Smooth muscle cell of the brain vasculature (primary cell): ENCODE measurements at places on chromosomes 2 and 18.

- no peak for DNase-seq
Observed at GRCh38 chr2:12728221-12728777, 11.6 kb downstream of the TRIB2 start.

DNA sequence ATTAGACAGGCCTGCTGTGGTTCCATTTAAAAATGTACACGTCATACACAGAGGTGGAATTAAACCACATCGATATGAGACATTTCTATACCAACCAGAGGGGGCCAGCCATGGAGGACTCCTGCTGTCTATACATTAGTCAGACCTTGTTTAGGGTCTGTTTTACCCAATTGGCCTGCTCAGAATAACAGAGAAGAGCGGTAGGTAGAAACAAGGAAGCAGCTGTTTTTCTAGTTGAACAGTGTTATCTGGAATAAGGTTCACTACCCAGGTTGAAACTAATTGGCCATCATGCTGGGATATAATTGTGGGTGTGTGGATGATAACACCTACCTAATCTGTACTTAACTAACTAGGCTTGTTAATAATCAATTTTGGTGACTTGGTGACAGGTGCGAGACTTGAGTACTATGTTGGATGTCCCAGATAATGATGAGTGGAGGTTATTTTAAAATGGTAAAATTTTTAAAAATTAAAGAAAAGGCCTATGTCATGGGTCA, 47.5 kb downstream of the RHBDD1 start:
- no peak for DNase-seq

DNA sequence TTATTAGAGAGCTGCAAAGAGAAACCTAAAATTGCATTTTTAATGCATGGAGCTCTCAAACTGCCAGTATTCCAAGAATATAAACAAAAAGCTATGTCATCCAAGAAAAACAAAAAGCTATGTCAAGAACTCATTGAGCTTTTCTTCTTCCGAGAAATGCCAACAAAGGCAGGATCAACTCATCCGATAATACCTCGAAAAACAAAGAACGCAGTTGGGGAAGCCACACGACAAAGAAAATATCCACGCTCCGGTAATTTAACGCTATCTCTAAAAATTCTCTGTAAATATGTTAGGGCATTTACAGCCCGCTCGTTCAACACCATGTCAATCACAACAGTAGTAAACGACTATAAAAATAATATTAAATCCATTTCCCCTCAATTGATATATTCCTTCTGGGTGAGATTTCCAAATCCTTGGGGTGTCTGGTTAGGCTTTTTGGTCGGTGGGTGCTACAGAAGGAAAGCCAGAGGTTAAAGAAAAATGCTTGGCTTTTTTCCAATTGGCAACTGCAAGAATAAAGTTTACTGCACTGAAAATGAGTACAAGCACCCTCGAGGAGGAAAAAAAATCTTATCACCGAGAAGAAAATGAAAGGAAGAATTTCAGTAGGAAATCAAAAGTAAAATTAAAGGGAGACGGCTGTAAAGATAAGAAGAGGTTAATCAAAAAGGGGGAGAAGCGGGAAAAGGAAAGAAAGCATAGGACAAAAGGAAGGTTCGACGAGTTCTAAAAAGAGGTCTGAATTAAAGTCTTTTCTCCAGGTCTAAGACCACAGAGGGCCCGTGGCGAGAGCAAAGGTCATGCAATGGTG, 856 bp downstream of the TIA1 start:
- DNase-seq: peak; percentile 9

- no peak for DNase-seq
Observed at GRCh38 chr2:109374548-109375130, 239.1 kb downstream of the SEPTIN10 start.

- no peak for DNase-seq
Observed at GRCh38 chr2:161250864-161251436, 57.3 kb upstream of the PSMD14 start.

DNA sequence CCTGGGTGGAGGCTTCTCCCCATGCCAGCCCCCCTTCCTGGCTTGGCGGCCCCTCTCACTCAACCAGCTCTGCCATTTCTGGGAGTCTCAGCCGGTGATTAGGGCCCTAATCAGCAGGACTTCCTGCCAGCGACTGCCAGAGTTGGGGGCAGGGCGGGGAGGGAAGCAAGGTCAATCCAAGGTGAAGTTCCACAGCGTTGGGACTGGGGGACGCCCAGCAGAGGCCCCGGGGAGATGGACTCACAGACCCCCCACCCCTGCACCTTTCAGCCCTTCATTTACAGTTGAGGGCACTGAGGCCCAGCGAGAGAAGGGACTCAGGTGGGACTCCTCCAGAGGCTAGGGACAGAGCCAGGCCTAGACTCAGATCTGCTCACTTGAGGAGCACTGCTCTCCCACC, 65.3 kb downstream of the TNS1 start:
- DNase-seq: no peak
